ENCODE measurements at places on chromosomes 7 and 10. TPM values are rescaled to one million over a fixed set of nuclear protein-coding genes. Genes with fewer than 3 reads are reported as not detected.

The GRID2IP gene
- total RNA-seq: 0.15 TPM

The CHST3 gene
- total RNA-seq: 0.05 TPM

- peaks cover 2% of the 10 kb centered on the region for H3K27me3 ChIP-seq
- no peak for DNase-seq
- no peak overlapping the region for H3K27ac ChIP-seq
- H3K4me3 ChIP-seq: no peak overlapping the region
These were observed 61.9 kb upstream of the CACUL1 start for GRCh38 chr10:118816471-118817168.

GRCh38 chr7:111755383-111755782 lies 193.1 kb upstream of the IMMP2L start:
- H3K36me3 ChIP-seq: no peaks in the 10 kb centered on the region
- peaks cover 3% of the 10 kb centered on the region for H3K27me3 ChIP-seq
- H3K4me3 ChIP-seq: no peak overlapping the region
- no peak for DNase-seq

- DNase-seq: no peak
- peaks cover 3% of the 10 kb centered on the region for H3K36me3 ChIP-seq
- no peak overlapping the region for H3K4me3 ChIP-seq
- H3K27ac ChIP-seq: no peak overlapping the region
- H3K27me3 ChIP-seq: no peaks in the 10 kb centered on the region
- H3K4me1 ChIP-seq: peaks cover 56% of the 10 kb centered on the region
These were observed 24.5 kb downstream of the CUL1 start for GRCh38 chr7:148723166-148723559.

GRCh38 chr7:33193308-33193864 lies 64.0 kb downstream of the BBS9 start:
- H3K4me3 ChIP-seq: no peak overlapping the region
- no peak overlapping the region for H3K27ac ChIP-seq
- DNase-seq: no peak

- H3K27me3 ChIP-seq: peaks cover 50% of the 10 kb centered on the region
- H3K4me3 ChIP-seq: no peak overlapping the region
- H3K36me3 ChIP-seq: no peaks in the 10 kb centered on the region
- no peak for DNase-seq
- no peak overlapping the region for H3K27ac ChIP-seq
These were observed 96.5 kb upstream of the CREB5 start for GRCh38 chr7:28315565-28316410.

GRCh38 chr10:70690589-70690988 lies 18.3 kb downstream of the ADAMTS14 start:
- peaks cover 3% of the 10 kb centered on the region for H3K27me3 ChIP-seq
- no peak overlapping the region for H3K4me3 ChIP-seq
- H3K4me1 ChIP-seq: no peaks in the 10 kb centered on the region
- no peak for DNase-seq
- no peak overlapping the region for H3K27ac ChIP-seq
